Uterus (tissue), 4 donors: ENCODE measurements at places on chromosomes 11 and 22. TPM values are rescaled to one million over a fixed set of nuclear protein-coding genes. Genes with fewer than 3 reads are reported as not detected.

SLC15A3 gene
- total RNA-seq, result 12.9 TPM

LRRC10B gene
- total RNA-seq, result 0.59 TPM

ST14 gene
- total RNA-seq, result 3.8 TPM

SEZ6L gene
- not detected for total RNA-seq

CD44 gene
- total RNA-seq, result 421 TPM

MACROD1 gene
- total RNA-seq, result 7.5 TPM

MB gene
- total RNA-seq, result not detected

CDC42EP2 gene
- 9.7 TPM for total RNA-seq

- H3K4me3 ChIP-seq, result no peak overlapping the region
- H3K27ac ChIP-seq, result peak overlapping the region; percentile 52
- no peaks in the 10 kb centered on the region for H3K36me3 ChIP-seq
- no peaks in the 10 kb centered on the region for H3K27me3 ChIP-seq
- peak; percentile 82 for DNase-seq
Measured at GRCh38 chr11:121886005-121886734, 229.8 kb downstream of the BLID start.

- no peaks in the 10 kb centered on the region for H3K36me3 ChIP-seq
- H3K27ac ChIP-seq, result no peak overlapping the region
- no peak for DNase-seq
- no peaks in the 10 kb centered on the region for H3K27me3 ChIP-seq
- H3K4me3 ChIP-seq, result no peak overlapping the region
Measured at GRCh38 chr22:29867260-29867659, 15.7 kb upstream of the MTMR3 start.

- H3K36me3 ChIP-seq, result no peaks in the 10 kb centered on the region
- no peaks in the 10 kb centered on the region for H3K27me3 ChIP-seq
- H3K4me1 ChIP-seq, result no peaks in the 10 kb centered on the region
- no peak overlapping the region for H3K4me3 ChIP-seq
- H3K27ac ChIP-seq, result no peak overlapping the region
Measured at GRCh38 chr11:35962369-35963138, 18.7 kb downstream of the LDLRAD3 start.

DNA sequence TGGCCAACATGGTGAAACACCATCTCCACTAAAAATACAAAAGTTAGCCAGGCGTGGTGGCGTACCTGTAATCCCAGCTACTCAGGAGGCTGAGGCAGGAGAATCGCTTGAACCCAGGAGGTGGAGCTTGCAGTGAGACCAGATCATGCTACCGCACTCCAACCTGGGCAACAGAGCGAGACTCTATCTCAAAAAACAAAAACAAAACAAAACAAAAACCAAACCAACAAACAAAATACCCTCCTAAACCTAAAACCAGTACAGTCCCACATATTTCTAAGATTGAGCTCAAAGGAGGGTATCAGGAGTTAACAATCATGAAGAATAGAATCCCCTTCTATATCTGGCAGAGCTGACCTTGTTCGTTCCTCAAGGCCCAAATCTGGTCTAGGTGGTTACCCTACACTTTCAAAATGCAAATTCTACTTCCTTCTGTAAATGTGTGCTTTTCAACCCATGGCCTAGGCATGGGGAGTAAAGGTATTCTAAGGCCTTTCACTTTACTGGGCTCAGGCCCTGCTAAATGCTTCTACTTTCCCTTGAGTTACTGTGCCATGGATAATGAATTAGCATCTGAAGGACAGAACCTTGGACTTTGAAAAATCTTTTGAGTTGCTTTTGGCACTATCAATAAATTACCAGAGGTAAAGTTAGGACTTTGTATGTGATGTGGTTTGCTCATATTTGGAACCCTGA, 10.4 kb upstream of the PPP2R1B start:
- H3K4me3 ChIP-seq, result no peak overlapping the region
- H3K4me1 ChIP-seq, result no peaks in the 10 kb centered on the region
- no peak for DNase-seq
- H3K36me3 ChIP-seq, result no peaks in the 10 kb centered on the region

GRCh38 chr22:36156515-36157419, 3.8 kb downstream of the APOL3 start:
- no peaks in the 10 kb centered on the region for H3K27me3 ChIP-seq
- DNase-seq, result peak; percentile 89
- peak overlapping the region; percentile 31 for H3K4me3 ChIP-seq
- no peaks in the 10 kb centered on the region for H3K36me3 ChIP-seq
- peaks cover 17% of the 10 kb centered on the region for H3K4me1 ChIP-seq
- peak overlapping the region; percentile 98 for H3K27ac ChIP-seq

- H3K36me3 ChIP-seq, result no peaks in the 10 kb centered on the region
- H3K27me3 ChIP-seq, result no peaks in the 10 kb centered on the region
- H3K4me3 ChIP-seq, result no peak overlapping the region
Measured at GRCh38 chr22:20563941-20564371, 56.5 kb downstream of the MED15 start.

DNA sequence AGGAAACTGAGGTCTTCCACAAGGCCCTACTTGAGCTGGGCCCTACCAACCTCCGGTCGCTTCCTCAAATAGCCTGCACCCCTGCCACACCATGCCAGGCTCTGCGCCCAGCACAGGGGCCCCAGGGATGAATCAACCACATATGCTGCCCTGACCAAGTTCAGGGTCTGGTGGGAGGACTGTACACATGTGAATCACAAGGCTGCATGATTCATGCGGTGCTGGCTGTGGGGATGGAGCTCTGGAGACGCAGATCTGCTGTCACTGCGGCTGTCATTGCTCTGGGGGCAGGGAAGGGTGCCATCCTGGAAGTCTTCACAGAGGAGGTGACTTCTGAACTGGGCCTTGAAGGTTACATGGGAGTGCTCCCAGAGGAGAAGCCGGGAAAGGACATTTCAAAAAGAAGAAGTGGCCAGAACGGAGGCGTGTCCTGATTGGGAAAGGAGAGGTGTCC, 21.5 kb downstream of the CYTH4 start:
- no peak for DNase-seq
- H3K27me3 ChIP-seq, result no peaks in the 10 kb centered on the region
- H3K27ac ChIP-seq, result no peak overlapping the region
- H3K36me3 ChIP-seq, result no peaks in the 10 kb centered on the region
- H3K4me3 ChIP-seq, result no peak overlapping the region
- H3K4me1 ChIP-seq, result no peaks in the 10 kb centered on the region

GRCh38 chr22:27153386-27153785, 496.0 kb downstream of the MIAT start:
- no peak overlapping the region for H3K4me3 ChIP-seq
- no peaks in the 10 kb centered on the region for H3K36me3 ChIP-seq
- H3K27me3 ChIP-seq, result no peaks in the 10 kb centered on the region
- no peak for DNase-seq

DNA sequence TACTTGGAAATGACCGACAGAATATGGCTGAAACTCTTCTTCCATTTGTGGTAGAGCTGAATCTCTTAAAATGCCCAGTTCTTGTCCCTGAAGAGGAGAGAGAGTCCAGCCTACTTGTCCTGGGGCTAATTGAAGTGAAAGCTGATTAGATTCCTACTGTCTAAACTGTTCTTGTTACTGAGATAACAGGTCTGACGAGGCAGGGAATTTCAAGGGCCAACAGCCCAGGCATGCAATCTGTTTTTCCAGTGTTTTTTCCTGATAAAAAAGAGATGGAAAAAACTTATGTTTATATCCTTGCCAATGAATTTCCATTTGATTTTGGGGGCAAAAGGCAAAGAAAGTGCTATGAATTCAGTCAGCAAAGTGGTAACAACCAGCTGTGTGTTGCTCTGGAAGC, 195.5 kb downstream of the ETS1 start:
- no peak for DNase-seq
- H3K4me1 ChIP-seq, result no peaks in the 10 kb centered on the region
- H3K4me3 ChIP-seq, result no peak overlapping the region
- H3K27me3 ChIP-seq, result no peaks in the 10 kb centered on the region

GRCh38 chr11:11146830-11147229, 206.2 kb downstream of the CSNK2A3 start:
- H3K36me3 ChIP-seq, result no peaks in the 10 kb centered on the region
- no peak for DNase-seq
- no peaks in the 10 kb centered on the region for H3K4me1 ChIP-seq
- H3K27me3 ChIP-seq, result no peaks in the 10 kb centered on the region
- no peak overlapping the region for H3K4me3 ChIP-seq

DNA sequence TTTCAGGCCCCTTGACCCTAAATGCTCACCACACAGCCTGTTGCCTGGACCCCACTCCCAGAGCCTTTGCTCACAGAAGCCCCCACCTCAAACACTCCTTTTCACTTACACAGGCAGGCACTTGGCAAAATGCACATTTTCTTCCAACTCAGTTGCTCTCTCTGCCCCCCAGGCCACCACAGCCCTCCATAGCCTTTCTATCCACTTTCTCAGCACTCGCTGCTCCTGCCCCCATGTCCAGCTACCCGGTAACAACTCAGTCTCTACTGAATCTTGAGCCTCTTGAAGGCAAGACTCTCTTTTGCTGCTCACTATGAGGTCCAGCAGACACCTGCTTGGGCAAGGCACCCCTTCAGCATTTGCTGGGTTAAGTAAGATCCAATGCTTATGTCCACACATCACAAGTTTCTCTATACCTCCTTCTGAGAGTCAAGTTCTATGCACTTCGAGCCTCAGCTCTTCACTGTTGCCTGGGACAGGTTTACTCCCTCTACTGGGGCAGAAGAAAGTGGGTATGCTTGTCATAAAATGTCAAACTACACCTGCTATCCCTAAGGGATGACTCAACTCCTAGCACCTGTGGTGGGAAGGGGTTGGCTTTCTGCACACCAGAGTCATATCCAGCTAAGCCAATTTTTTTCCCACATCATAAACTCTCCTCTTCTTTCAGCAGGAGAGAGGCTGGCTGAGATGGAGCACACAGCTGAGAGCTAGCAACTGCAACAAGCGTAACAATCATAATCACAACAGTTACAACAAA, 36.9 kb downstream of the MORC2 start:
- no peak for DNase-seq
- no peak overlapping the region for H3K4me3 ChIP-seq
- no peaks in the 10 kb centered on the region for H3K36me3 ChIP-seq
- H3K4me1 ChIP-seq, result no peaks in the 10 kb centered on the region
- no peaks in the 10 kb centered on the region for H3K27me3 ChIP-seq

GRCh38 chr11:130308886-130309285, 5.8 kb downstream of the ZBTB44 start:
- H3K4me3 ChIP-seq, result no peak overlapping the region
- no peaks in the 10 kb centered on the region for H3K4me1 ChIP-seq
- no peak overlapping the region for H3K27ac ChIP-seq
- no peaks in the 10 kb centered on the region for H3K36me3 ChIP-seq
- no peak for DNase-seq
- no peaks in the 10 kb centered on the region for H3K27me3 ChIP-seq

GRCh38 chr11:109015283-109015682, 350.4 kb downstream of the DDX10 start:
- no peaks in the 10 kb centered on the region for H3K36me3 ChIP-seq
- no peaks in the 10 kb centered on the region for H3K4me1 ChIP-seq

DNA sequence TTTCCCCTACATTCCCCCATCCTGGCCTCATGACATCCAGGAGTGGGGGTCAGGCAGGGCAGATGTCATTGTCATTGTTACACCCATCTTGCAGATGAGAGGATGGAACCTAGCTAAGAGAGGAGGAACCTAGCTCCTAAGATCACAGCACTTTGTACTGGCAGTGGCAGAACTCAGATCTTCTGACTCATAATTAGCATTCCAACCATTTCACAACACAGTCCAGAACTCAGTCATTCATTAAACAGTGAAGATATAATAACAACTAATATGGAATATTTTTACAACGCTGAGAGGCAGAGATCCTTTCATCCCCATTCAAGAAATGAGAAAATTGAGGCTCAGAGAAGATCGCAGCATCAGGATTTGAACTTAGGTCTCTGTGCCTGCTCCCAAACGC, 127.8 kb downstream of the CHST1 start:
- DNase-seq, result no peak
- no peak overlapping the region for H3K27ac ChIP-seq
- H3K36me3 ChIP-seq, result no peaks in the 10 kb centered on the region
- no peaks in the 10 kb centered on the region for H3K27me3 ChIP-seq
- H3K4me1 ChIP-seq, result no peaks in the 10 kb centered on the region
- no peak overlapping the region for H3K4me3 ChIP-seq

GRCh38 chr22:23084453-23085350, 14.4 kb downstream of the GNAZ start:
- no peak for DNase-seq
- H3K4me3 ChIP-seq, result no peak overlapping the region
- H3K27me3 ChIP-seq, result no peaks in the 10 kb centered on the region
- H3K36me3 ChIP-seq, result no peaks in the 10 kb centered on the region

- DNase-seq, result peak; percentile 66
- peak overlapping the region; percentile 99 for H3K27ac ChIP-seq
- H3K4me3 ChIP-seq, result peak overlapping the region; percentile 94
- peaks cover 27% of the 10 kb centered on the region for H3K4me1 ChIP-seq
- H3K27me3 ChIP-seq, result no peaks in the 10 kb centered on the region
- H3K36me3 ChIP-seq, result no peaks in the 10 kb centered on the region
Measured at GRCh38 chr11:6611092-6611962, 689 bp downstream of the TAF10 start.

DNA sequence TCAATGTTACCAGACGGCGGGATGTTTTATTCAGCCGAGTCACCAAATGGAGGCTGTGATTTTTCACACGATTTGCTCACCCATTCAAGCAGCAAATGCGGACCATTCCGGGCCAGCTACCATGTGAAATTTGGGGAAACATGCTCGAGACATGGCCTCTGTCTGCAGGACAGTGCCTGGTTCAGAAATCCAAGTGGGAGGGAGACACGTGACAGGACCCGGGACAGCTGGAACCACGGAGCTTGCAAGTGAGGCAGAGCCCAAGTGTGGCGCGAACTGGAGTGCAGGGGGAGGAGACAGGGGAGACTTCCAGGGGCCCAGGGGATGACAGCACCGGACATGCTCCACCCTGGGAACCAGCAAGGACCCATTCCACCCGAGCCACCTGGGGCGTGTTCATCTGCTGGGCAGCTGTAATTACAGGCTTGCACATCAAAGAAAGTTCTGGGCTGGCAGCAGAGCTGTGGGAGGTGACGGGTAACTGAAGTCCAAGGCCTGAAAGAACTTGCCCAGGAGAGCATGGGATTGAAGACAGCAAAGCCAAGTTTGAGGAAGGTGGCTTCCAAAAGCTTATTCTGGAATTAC, 16.5 kb downstream of the CERK start:
- DNase-seq, result no peak
- no peak overlapping the region for H3K27ac ChIP-seq
- no peaks in the 10 kb centered on the region for H3K27me3 ChIP-seq
- no peaks in the 10 kb centered on the region for H3K36me3 ChIP-seq

DNA sequence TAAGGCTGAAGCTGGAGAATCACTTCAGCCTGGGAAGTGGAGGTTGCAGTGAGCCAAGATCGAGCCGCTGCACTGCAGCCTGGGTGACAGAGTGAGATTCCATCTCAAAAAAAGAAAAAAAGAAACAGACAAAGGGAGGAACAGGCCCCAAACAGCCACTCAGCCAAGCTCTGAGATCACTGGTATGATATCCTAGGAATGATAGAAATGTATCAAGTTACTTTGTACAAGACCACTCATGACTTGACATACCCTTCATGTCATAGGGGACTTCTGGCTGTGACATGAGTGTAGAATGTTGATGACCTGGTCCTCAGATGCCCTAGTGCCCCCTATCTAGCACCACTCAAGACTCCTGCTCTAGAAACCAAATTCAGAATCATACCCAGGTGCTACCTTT, 216.5 kb downstream of the NAV2 start:
- no peaks in the 10 kb centered on the region for H3K4me1 ChIP-seq
- no peak for DNase-seq
- no peaks in the 10 kb centered on the region for H3K36me3 ChIP-seq
- H3K4me3 ChIP-seq, result no peak overlapping the region

GRCh38 chr11:35190804-35191348, 51.9 kb downstream of the CD44 start:
- H3K4me3 ChIP-seq, result no peak overlapping the region
- H3K27me3 ChIP-seq, result no peaks in the 10 kb centered on the region
- H3K4me1 ChIP-seq, result no peaks in the 10 kb centered on the region

GRCh38 chr11:126596474-126596873, 241.0 kb downstream of the ST3GAL4 start:
- H3K4me3 ChIP-seq, result no peak overlapping the region
- DNase-seq, result no peak
- no peaks in the 10 kb centered on the region for H3K4me1 ChIP-seq
- no peaks in the 10 kb centered on the region for H3K36me3 ChIP-seq
- H3K27ac ChIP-seq, result no peak overlapping the region
- H3K27me3 ChIP-seq, result no peaks in the 10 kb centered on the region
